ENCODE measurements at places on chromosomes 1 and 21.

- DNase-seq: no peak
These were observed 45.7 kb downstream of the GALNT2 start for GRCh38 chr1:230112782-230113181.

DNA sequence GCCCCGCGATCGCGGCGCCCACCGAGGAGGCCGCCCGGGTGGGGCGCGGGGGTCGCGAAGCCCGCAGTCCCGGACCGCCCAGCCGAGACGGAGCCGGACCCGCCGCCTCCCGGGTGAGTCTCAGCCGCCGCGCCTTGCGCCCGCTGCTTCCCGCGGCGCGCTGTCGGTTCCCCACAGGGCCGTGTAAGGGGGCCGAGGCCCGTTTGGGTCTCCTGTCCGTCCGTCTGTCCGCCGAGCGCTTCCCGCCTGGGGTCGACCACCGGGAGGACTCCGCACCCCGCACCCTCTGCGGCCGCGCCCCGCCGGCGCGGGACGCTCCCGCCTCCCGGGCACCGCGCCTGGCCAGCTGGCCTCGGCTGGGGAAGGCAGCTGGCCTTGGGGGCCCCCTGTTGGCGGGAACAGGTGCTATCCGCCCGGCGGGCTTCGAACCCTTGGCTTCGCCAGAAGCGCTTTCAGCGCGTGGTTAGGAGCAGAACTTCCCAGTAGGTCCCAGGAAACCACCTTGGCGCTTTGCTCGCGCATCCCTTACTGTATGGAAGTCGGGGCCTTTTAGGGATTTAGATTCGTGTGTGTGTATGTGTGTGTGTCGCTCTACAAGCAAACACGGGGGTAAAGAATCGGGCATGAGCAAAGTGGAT, 414 bp downstream of the TMEM51 start:
- DNase-seq: peak; percentile 26

DNA sequence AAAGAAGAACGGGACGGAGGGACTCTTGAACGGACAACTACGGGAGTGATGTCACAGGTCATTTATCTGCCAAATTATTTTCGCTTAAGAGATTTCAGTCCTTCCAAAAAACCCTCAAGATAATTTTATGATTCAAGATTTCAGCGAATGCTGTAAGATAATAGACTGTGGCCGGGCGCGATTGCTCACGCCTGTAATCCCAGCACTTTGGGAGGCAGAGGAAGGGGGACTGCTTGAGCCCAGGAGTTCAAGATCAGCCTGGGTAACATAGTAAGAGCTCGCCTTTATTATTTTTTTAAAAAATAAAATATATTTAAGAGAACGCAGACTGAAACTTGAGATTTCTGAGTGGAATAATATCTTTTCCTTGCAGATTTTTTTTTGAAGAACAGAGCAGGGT, 609 bp downstream of the RWDD2B start:
- no peak for DNase-seq

GRCh38 chr1:72202761-72203160, 79.6 kb downstream of the NEGR1 start:
- DNase-seq: no peak

- no peak for DNase-seq
These were observed 1.9 kb upstream of the COL8A2 start for GRCh38 chr1:36126797-36127500.

DNA sequence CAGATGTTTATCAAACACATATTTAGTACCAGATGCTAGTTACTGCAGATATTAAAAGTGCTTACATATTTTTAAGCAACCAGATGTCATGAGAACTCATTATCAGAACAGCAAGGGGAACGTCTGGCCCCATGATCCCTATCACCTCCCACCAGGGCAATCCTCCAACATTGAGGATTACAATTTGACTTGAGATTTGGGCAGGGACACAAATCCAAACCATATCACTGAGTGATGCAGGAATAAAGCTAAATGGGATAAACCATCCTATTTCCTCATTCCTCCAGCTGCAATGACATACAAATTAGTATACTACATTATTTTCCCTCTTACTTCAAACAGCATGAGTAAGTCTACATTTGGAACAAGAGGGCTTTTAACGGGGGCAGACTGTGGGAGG, 3.1 kb upstream of the KCNK2 start:
- no peak for DNase-seq

DNA sequence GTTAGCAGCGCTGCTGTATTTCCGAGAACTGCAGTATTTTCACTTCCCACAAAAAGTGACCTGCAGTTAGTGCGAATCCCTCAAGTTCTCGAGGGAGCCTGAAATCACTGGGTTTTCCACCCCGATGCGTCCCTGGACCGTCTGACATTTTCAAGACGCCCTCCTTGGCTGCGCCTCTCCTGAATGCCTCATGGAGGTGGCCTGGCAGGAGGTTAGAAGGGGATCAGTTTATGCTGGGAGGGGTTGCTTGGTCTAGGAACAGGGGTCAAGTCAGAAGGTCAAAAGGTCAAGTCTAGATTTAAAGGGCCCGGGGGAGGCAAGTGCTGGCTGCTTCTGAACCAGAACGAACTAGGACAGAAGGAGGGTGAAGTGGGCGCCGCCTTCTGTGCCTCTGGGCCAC, 176.8 kb downstream of the PRDM16 start:
- no peak for DNase-seq

DNA sequence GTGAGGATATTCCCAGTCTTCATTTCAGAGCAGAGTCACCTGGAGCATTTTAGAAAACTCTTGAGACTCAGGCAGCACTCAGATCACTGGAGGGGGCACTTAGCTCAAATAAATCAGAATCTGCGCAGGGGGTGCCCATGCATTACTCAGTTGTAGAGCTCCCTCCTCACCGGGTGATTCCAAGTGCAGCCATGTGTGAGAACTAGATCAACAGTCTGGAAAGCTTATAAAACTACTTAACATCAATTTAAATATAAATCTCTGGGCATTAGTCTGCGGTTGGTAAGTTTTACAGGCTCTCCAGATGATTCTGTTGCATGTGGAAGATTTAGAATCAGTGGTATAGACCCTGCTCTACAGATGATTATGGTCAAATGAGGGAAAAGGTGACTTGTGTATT, 128.6 kb downstream of the ST6GALNAC3 start:
- DNase-seq: no peak

DNA sequence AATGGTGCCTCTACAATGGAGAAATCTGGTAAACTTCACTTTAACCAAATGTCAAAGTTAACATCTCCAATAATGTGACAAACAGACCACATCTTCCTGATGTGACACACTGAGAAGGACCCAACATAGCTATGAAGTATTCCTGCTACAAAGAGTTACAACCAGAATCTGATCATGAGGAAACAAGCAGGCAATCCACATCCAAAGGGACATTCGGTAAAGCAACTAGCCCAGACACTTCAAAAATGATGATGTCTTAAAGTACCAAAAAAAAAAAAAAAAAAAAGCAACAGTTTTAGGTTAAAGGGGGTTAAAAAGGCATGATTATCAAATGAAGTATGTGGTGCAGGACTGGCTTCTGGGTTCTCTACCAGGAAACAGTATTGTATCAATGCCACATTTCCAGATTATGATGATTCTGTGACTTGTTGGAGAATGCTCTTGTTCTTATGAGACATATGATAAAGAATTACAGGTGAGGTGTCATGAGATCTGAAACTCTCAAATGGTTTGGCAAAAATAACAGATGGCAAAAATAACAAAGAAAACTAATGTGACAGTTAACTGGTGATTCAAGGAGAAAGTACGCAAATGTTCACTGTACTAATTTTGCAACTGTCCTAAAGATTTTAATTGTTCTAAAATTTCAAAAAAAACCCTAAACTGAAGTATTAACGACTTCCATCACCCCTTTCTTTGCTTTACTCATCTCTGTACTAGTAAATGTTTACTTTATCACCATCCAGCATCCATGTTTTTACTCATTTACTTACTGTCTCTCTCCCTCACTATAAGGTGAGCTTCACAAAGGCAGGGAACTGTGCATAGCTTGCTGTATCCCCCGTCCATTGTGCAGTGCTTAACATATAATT, 2.8 kb downstream of the CD58 start:
- no peak for DNase-seq

DNA sequence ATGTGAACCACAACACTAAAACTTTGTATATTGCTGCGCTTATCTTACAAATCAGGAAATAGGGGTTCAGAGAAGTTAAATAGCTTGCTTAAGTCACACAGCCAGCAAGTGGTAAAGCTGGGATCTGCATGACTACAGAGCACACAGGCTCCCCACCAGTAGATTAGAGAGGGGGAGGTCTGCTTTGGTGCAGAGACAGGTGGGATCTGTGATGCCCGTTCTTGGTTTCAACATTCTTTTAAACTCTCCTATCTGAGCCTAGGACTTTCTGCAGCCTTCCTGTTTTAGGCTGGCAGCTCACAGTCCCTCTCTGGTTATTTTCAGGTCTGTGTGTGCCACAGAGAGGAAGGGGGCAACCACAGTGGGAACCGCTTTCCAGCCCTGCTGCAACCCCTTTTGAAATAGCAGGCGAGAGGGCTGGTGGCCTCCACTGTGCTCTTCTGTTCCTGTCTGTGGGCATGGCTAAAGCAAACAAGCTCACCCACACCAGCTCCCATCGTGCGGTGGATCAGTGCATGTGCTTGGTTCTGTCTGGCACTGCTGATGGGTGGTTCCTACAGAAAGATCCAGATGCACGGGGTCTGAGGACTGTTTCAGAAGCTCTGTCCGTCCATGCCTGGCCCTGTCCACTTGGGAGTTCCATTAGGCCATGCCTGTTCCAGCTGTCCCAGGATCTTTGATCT, 1.7 kb upstream of the IL6R start:
- DNase-seq: no peak

- no peak for DNase-seq
These were observed 3.5 kb downstream of the CD48 start for GRCh38 chr1:160708118-160708517.

- no peak for DNase-seq
These were observed 19.1 kb upstream of the MYOG start for GRCh38 chr1:203104789-203105390.

GRCh38 chr1:40948741-40949443, 30.6 kb upstream of the CTPS1 start:
- peak; percentile 76 for DNase-seq

GRCh38 chr1:1117469-1117831, 1.6 kb upstream of the C1orf159 start:
- DNase-seq: no peak

DNA sequence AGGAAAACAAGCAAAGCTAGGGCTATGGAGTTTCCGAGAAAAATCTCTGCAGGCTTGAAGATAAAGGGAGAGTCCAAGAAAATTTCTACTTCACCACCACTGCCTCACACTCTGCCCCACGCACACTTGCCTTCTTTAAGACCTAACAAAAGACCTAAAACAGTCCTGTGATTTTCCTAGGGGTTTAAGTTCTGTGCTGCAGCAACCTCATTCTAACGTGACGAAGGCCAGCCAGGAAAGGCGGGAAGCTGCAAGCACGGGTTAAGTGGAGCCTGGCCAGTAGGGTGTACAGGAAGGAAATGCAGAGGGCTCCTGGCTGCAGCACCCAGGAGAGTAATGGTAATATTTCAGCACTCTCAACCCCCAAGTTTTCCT, 1.5 kb downstream of the SPATA6 start:
- no peak for DNase-seq

GRCh38 chr1:101730559-101730958, 266.2 kb downstream of the OLFM3 start:
- no peak for DNase-seq

DNA sequence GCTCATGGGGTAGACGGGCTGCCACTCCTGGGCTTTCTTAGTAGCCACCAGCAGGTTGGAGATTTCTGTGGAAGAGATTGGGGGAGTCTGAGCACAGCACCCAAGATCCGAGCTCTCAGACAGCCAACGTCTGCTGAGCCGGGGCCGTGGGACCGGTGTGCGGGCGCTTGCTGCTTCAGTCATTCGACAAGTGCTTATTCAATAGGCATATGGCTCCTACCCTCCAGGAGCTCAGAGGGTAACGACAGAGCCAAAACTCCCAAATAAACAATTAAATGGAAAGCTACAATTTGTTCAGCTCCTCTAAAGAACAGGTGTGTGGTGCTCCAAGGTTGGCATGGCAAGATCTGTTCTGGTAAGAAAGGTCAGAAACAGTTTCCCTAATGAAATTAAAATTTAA, 106.0 kb downstream of the RAVER2 start:
- no peak for DNase-seq

DNA sequence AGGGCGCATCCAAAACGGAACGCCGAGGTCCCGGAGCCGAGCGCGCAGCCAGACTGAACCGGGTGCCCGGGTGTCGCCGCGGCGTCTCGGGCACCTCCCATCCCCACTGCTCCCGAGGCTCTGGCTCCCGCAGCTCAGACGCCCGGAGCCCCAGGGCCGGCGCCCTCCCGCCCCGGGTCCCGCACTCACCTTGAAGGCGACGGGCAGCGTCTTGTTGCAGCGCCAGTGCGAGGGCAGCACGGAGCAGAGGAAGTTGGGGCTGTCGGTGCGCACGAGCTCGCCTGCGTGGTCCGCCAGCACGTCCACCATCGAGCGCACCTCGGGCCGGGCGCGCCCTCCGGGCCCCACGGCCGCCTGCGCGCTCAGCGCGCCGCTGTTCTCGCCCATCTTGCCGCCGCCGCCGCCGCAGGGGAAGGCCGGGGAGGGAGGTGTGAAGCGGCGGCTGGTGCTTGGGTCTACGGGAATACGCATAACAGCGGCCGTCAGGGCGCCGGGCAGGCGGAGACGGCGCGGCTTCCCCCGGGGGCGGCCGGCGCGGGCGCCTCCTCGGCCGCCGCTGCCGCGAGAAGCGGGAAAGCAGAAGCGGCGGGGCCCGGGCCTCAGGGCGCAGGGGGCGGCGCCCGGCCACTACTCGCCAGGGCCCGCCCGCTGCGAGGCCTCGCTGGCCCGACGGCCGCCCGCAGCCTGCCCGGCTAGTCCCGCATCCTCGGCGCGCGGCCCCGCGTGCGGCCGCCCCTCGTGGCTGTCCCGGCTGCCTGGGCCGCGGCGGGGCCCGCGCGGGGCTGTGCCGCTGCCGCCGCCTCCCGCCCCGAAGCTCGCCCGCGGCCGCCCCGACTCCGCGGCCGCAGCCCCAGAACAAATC, 447 bp downstream of the RUNX3 start:
- DNase-seq: no peak

GRCh38 chr1:58929671-58930325, 146.0 kb upstream of the JUN start:
- no peak for DNase-seq

DNA sequence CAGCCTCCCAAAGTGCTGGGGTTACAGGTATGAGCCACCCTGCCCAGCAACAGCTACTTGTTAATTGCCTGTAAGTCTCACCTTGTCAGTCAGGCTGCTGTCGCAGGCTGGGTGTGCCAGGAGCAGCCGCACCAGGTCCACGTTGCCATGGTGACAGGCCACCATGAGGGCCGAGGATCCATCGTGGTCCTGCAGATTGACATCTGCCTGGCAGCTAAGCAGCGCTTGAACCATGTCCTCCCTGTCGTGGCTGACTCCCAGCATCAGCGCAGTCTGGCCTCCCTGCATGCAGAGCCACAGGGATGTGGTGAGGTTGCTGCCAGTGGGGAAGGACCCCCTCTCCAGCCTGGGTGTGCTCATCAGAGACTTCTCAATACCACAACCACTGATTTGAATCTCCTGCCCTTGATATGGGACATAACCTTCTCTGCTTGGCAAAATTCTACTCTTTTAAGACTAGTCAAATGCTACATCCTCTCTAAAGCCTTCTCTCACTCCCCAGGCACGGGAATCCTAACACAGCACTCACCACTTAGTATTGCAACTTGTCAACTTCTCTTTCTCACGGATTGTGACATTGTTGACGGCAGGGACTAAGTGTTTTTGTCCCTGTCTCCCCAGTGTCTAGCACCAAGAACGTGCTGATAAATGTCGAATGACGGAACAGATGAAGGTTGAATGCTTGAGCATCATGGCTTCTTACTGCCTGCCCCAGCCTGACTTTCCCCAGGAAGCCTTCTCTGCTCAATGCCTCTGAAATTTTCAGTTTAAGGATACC, 52.9 kb downstream of the L1TD1 start:
- DNase-seq: no peak

Data from NCI-H460 (cell line).